ENCODE measurements at places on chromosomes 4 and X.

DNA sequence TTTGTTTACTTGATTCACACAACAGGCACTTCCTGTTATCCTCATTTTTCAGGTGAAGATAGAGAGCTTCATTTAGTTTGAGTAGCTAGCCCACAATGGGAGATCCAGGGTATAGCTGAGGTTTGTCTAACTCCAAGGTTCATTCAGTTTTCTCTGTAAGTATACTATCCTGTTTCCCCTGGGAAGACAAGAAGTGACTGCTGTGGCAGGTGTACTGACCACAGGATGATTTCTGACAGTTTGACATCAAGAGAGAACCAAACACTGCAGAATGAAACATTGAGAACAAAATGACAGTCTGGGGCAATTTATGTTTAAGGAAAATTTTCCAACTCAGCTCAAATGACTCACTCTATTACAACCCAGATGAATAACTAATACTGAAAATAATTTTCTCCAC is 958.0 kb downstream of the STPG2 start:
- DNase-seq = no peak

DNA sequence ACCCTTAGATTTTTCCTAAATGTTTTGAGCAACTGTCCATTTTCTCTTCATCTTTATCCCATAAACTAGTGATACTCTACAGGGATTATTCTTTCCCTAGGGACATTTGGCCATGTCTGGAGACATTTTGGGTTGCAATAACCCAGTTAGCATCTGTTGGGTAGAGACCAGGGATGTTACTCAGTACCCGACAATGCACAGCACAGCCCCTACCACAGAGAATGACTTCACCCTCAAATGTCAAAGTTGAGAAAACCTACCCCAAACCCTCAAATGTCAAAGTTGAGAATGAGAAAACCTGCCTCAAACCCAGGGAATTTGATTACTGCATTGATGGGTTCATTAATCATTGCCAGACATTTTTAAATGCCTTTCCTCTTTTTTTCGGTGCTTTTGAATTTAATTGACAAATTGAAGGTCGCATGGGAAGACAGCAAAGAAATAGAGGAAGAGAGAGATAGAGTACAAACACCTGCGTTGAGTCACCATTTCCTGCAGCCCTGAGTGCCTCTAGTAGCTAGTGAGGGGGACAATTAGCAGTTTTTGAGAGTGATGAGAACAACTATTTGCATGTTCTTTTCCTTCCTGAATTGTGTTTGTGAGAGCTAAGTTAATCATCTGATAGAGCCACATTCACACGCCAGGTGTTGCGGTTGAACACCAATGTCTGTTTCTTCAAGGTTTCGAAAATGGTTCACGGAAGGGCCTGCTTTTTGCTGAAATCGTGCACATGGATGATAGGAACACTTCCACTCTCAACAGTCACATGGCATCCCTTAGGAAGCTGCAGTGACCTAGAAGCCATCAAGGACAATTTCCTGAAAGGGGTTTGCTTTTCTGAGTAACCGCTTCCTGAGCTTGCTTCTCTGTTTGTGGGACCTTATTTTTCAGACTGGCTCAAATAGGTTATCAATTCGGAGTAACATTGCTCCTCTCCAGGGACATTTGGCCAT is 203.9 kb upstream of the VCX3A start:
- DNase-seq = no peak

DNA sequence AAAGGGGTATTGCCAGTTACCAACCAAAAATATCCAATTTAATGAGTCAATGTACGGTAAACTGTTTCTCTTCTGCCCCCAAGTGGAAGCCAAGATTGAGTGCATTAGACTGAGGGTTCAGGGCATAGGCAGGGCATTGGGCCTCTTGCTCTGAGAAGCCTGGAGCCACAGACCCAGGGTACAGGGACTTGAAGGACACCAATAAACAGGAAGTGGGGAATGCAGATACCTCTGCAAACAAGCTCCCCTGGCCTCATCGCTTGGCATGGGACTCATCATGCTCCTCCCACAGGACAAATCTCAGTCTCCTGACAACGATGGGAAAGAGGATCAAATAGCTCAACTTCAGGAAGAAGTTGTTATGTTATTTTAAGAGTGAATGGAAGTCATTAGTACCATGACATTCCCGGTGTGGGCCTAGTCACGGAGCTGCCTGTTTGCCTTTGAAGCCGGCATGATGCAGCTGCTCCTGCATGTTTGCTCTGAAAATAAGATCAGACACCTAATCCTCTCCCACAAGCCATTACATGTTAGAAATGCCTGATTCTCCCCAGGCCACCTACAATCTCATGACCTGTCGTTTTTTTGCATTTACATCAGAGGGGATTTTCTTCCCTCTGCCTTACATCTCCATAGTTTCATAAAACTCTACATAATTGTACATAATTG is 224.2 kb downstream of the RCHY1 start:
- DNase-seq = no peak

DNA sequence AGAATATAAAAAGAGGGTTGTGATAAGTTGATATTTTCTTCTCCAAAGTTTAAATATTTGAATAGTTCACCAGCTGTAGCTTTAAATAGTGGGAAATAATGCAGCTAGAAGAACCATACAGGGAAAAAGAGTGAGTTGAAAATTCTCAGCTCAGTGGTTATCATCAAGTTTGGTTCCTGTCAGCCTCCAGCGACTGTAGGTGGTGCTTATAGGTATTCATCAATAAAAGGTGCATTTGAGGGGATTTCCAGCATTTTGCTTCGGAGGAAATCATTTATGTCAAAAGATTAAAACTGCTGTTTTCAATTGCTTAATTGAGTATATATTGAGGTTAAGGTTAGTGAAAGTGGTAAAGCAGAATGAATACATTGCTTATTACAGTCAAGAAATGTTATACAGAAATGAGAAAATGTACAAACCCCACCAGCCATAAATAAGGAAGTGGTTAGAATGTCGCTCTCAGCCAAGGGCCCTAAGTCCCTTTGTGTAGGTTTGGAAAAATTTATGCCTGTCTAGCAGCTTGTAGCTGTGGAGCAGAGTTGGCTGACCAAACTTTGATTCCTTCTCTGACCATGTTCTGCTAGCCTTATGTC is 532.9 kb upstream of the FTHL17 start:
- no peak for DNase-seq

GRCh38 chr4:173091958-173092357 is 76.7 kb upstream of the GALNT7 start:
- DNase-seq = no peak

DNA sequence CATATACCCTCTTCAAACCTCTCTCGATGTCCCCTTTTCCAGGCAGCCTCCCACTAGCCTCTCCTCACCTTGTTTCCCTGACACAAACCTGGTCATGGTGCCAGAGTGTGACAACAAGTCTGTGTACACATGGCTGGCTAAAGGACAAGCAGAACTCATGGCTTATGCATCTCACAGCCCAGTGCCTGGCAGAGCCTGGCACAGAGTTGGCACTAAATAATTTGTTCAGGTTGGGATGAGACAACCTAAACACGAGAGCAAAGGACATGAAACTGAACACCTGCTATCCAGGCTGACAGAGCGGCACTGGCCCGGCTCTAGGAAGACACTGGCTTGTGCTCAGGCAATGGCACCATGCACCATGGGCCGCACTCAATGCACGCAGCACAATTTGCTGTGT is 48.2 kb upstream of the FGFBP2 start:
- no peak for DNase-seq

DNA sequence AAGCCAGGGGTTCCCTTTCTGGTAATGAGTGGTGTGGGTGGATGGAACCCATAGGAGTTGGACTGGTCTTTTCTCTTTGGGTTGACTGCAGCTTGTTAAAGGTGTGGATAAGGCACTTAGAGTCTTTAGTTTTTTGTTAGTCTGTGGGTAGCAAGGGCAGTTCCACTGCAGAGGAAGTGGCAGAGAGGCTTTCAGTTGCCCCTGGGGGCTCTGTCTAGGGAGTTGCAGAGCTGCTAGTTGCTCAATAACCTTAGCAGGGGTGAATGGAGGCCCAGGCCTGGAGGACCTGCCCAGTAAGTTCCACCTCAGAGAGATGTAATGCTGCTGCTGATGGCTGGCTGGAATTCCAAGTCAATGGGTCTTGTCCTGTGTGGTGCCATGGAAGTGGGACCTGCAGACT is 282.6 kb upstream of the NDST4 start:
- DNase-seq = no peak

Measured in stimulated activated CD8-positive, alpha-beta memory T cell treated with anti-CD3 and anti-CD28 coated beads, Interleukin-7, amount 100 ng/mL, for 4 hours (primary cell).